NB4 (cell line): ENCODE measurements at places on chromosomes 2 and 18.

GRCh38 chr18:48318436-48318835, 90.7 kb downstream of the ZBTB7C start:
- no peak for DNase-seq

- peak; percentile 6 for DNase-seq
Observed at GRCh38 chr2:65818873-65819451, 386.6 kb upstream of the SPRED2 start.

DNA sequence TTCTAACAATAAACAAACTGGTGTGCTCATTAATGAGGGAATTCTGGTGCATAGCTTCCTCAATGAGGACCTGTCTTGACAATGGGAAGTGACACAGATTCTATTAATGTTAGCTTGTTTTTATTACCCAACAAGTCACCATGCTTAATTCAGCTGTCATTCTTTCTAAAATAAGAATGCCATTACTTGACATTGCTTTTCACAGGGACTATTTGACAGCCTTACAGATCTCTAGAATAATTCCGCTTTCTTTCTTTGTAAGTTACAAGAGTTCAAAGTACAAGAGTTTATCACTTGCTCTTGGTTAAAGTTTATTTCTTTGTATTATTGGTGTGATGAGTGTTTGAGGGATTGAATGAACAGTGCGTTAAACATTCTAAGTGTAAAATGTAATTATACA, 127.0 kb upstream of the COL5A2 start:
- no peak for DNase-seq

DNA sequence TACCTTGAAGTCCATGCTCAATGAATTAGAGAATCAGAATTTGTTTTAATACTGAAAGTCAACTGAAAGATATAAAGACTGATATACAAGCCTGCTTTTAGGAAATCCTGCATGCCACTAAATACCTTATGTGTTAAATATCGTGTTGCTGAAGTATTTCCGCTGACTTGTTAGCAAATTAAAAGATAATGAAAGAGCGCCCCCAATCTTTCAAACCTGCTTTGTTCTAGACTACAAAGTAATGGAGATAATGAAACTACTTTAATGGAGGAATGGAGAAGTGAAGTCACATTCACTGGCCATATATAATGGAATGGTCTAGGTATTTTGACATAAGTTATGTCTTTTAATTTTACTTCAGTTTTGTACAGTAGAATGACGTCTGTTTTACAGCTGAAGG, 95.7 kb downstream of the ASXL3 start:
- DNase-seq: peak; percentile 4

GRCh38 chr2:221517696-221518151, 54.4 kb downstream of the EPHA4 start:
- peak; percentile 35 for DNase-seq

DNA sequence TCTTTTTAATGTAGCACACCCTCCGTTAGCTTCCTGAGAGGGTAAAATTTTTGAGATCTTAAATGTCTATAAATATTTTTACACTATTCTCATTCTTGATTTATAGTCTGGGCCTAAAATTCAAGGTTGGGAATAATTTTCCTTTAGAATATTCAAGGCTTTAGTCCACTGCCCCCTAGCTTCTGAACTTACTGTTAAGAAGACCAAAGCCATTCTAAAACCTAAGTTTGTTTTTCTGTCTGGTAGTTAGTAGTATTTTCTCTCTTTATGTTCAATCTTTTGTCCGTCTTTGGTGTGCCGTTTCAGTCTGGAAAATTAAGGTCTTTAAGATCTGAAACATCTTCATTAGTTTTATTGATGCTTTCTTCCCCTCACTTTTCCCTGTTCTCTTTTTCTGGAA, 14.5 kb downstream of the OSBPL6 start:
- DNase-seq: no peak

- peak; percentile 7 for DNase-seq
Observed at GRCh38 chr2:195252018-195252417, 405.0 kb upstream of the SLC39A10 start.

- no peak for DNase-seq
Observed at GRCh38 chr2:97745474-97746174, 32.2 kb downstream of the ZAP70 start.

- DNase-seq: no peak
Observed at GRCh38 chr2:138572318-138572717, 70.7 kb downstream of the SPOPL start.

- no peak for DNase-seq
Observed at GRCh38 chr2:131413785-131414184, 49.8 kb upstream of the RAB6D start.

DNA sequence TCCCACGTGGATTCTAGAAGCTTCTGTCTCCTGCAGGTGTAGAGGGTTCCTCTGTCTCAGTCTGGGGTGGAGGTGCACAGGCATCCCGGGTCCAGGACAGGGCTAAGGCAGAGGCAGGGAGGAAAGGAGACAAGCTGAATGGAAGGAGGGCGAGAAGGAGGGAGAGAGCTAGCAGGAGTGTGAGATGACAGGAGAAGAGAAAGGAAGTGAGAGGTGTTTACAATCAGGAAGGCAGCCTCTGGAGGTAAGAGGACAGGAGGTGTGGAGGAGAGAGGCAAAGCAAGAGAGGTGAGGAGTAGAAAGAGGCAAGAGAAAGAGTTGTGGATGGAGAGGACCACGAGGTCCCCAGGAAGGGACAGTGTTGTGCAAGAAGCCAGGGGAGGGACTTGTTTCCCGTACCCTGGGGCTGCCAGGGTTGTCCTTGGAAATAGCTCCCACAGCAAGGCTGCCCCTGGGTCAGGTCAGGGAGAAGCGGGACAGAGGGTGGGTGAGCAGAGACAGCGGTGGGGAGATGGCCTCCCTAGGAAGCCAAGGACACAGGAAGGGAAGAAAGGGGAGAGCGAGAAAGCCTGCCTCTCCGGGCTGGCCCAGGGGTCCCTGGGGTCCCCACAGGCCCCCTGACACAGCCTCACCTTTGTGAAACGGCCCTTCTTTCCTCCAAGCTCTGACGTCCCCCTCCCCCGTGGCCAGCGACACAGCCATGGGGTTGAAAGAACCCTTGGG, 136.9 kb downstream of the CYP26B1 start:
- no peak for DNase-seq

- DNase-seq: peak; percentile 5
Observed at GRCh38 chr2:223759569-223760430, 77.6 kb downstream of the AP1S3 start.

DNA sequence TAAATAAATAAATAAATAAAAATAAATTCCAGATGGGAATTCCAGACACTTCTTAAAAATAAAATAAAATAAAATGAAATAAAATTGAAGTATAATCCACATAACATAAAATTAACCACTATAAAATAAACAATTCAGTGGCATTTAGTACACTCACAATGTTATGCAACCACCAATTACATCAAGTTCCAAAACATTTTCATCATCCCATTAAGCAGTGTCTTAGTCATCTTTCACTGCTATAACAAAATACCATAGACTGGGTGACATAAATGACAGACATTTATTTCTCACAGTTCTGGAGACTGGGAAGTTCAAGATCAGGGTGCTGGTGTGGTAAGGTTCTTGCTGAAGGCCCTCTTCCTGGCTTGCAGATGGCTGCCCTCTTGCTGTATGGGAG, 22.6 kb upstream of the PROKR1 start:
- peak; percentile 12 for DNase-seq
